ENCODE measurements at places on chromosomes 12 and 14.

GRCh38 chr12:78229591-78230101 lies 399.0 kb downstream of the NAV3 start:
- peak; percentile 28 for DNase-seq

GRCh38 chr14:41022932-41023331 lies 583.7 kb upstream of the LRFN5 start:
- DNase-seq, result no peak

- no peak for DNase-seq
These were observed 3.5 kb upstream of the FAM181A start for GRCh38 chr14:93923626-93924025.

GRCh38 chr12:82515652-82516051 lies 157.3 kb downstream of the METTL25 start:
- no peak for DNase-seq

DNA sequence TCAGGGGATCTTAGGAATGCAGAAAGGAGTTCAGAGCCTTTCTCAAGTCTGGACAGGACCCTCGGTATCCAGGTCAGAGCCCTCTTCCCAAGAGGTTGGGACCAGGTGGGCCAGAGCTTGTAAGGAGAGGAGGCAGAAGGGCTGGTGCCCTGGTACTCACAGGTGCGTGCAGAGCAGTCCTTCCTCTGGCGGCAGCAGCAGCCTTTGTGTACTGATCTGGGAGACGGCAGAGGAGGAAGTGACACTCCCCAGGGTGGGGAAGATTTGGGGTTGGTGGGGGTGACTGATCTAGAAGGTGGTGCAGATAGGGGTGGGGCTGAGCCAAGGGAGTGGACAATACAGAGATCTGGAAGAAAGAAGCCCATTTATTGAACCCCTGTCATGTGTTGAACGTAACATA lies at the start of gene ITGB7:
ITGB7 (minus strand) TSS at position 210 of the 400 bp plus-strand sequence. CDS start 6,808 bp downstream, outside the sequence.
- DNase-seq, result peak; percentile 73

GRCh38 chr14:21825149-21825743 lies 151.6 kb upstream of the OR4E1 start:
- DNase-seq, result peak; percentile 60

DNA sequence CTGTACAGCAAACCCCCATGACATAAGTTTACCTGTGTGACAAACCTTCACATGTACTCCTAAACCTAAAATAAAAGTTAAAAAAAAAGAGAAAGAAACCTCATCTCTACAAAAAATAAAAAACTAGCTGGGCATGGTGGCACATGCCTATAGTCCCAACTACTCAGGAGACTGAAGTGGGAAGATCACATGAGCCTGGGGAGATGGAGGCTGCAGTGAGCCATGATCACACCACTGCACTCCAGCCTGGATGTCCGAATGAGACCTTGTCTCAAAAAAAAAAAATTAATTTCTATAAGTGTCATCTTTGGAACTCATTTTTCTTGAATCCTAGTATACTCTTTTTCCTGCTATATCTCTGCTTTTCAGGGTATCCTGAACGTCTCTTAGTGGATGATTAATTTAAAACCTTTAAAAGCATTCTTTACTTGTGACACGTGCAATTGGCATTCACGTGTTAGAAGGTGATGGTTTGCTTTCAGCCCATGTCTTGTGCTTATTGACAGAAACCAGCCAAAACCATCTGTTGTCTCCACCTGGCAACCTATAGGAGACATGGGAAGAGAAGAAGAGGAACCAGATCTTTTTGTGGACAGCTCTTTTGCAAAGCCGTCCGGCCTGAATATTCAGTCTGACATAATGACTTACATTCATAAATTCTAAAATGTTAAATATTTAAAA lies 30.6 kb upstream of the PPFIBP1 start:
- no peak for DNase-seq

GRCh38 chr14:63510538-63510937 lies 32.6 kb downstream of the PPP2R5E start:
- no peak for DNase-seq

DNA sequence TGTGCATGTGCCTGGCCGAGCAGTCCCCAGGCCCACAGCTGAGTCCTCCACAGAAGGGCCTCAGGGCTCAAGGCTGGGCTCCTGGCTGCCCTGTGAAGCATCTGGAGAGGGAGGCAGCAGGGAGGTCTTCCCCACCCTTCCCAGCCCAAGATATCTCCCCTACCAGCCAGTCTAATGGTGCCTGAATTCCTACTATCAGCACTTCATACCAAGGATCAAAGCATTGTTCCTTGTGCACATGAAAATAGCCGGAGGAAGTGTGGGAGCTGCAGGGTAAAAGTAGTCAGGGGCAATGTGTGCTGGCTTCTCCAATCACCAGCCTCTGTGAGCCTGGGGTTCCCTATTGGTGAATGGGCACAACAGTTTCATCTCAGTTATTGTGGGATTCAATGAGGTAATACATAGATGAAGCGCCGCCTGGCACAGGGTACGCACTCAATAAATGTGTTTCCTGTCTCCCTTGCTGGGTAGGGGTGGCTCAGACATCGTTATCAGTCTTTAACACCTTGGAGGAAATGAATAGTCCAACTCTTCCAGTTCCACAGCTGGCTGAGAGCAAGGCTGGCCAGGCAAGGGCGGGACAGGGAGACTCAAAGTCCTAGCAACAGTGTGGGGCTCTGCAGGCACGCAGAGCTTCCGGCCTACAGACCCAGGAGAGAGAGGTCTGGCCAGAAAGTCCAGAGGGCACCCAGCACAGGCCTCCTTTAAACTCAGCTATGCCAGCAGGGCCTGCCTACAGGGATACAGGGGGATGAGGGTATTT lies 39.1 kb upstream of the PNMA1 start:
- peak; percentile 45 for DNase-seq

- DNase-seq, result no peak
These were observed 306.7 kb downstream of the NUAK1 start for GRCh38 chr12:105832021-105832420.

GRCh38 chr12:57235017-57235727 lies 5.7 kb downstream of the SHMT2 start:
- DNase-seq, result no peak

- no peak for DNase-seq
These were observed 86.9 kb downstream of the NTF3 start for GRCh38 chr12:5518584-5519365.

- DNase-seq, result no peak
These were observed 9.7 kb downstream of the MYH6 start for GRCh38 chr14:23398348-23398747.

DNA sequence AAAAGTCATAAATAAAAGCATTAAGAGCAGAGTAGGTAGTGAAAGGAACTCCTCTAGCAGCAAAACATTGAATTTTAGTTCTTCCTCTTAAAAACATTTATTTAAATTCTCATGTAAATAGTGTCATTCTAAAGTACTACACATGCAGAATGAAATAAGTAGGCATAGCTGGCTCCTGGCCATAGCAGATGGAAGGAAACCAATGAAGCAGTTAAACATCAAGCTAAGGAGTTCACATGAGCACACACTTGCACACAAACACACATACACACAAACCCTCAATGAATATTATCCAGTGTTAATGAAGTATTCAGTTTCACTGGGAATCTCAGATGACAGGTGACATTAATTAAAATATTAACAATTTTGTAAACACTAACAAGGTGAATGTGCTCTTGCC lies 69.3 kb downstream of the SLC35F4 start:
- DNase-seq, result no peak

GRCh38 chr12:6458281-6459003 lies 6.6 kb downstream of the TAPBPL start:
- no peak for DNase-seq

DNA sequence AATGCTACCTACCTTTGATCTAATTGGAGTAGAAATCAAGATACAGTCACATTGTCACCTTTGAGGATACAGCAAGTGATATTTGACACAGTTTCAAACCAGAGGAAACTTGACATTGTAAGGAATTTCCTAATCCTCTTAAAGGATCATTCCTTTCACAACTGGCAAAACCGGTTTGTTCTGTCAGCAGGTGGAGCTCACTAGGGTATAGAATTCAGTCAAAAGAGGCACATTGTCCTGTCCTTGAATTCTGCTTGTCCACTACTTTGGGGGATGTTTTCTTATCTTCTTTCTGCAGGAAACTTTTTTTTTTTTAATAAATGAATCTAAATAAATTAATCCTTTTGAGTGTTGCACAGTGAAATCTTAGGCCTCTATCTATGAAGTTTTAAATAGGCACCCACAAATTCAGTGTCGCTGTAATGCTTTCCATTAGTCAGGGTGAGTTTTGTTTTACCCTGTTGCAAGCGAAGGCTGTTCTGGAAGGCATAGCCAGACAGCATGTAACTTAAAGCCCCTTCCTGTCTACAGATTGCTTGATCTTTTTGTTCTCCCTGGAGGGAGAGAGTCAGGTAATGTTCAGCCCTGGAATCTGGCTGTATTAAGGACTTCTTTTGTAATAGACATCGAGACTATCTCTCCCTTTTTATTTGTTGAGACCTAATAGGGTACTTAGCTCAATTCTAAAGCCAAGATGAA lies 285.0 kb upstream of the RGS6 start:
- DNase-seq, result no peak

DNA sequence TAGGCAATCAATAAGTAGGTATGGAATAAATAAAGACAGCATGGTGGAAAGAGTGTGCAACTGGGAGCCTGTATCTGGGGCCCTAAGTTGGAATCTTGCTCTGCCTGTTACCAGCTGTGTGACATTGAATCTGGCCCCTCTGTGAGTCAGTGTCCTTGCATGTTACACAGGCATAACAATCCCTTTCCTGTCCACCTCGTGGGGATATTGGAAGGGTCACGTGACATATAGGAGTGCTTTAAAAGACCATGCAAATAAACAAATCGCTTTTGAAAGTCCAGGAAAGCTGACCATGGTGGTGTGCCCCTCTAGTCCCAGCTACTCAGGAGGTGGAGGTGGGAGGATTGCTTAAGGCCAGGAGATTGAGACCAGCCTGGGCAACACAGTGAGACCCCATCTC lies 51.1 kb upstream of the VRK1 start:
- DNase-seq, result no peak

DNA sequence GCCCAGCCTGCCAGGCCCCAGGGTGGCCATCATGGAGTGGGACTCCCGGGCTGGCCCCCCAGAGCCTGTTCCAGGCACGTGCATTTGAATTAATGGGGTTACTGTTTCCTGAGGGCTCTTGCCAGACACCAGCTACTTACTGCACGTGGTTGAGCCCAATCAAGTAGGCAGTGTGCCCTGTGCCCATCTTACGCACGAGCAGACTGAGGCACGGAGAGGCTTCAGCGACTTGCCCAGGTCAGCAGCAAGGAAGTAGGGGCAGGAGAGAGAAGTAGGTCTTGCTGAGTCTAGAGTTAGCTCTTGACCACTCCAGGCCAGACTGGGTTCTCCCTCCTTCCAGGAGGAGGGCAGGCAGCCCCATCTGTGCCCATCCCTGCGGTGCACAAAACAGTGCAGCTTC lies 67.7 kb downstream of the DIO3 start:
- no peak for DNase-seq

DNA sequence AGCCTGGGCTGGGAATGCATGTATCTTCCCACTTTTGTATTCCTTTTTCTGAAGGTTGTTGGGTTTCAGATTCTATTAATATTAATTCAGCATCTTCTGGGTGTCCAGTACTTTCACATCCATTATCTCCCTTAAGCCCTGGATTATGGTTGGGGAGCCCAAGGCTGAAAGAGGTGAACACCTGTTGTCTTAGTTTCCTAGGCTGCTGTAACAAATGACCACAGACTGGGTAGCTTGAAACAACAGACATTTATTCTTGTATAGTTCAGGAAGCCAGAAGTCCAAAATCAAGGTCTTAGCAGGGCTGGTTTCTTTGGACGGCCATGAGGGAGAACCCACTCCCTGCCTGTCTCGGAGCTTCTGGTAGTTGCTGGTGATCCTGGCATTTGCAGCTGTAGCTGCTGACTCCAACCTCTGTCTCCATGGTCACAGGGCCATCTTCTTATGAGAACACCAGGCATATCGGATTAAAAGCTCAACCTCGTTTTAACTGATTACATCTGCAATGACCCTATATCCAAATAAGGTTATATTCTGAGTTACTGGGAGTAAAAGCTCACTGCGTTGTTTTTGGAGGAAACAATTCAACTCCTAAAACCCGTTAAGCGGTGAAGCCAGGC lies 68.2 kb upstream of the CLMN start:
- no peak for DNase-seq

GRCh38 chr12:89417246-89417977 lies 65.1 kb upstream of the DUSP6 start:
- no peak for DNase-seq

- no peak for DNase-seq
These were observed 23.7 kb downstream of the PRPF40B start for GRCh38 chr12:49646871-49647654.

DNA sequence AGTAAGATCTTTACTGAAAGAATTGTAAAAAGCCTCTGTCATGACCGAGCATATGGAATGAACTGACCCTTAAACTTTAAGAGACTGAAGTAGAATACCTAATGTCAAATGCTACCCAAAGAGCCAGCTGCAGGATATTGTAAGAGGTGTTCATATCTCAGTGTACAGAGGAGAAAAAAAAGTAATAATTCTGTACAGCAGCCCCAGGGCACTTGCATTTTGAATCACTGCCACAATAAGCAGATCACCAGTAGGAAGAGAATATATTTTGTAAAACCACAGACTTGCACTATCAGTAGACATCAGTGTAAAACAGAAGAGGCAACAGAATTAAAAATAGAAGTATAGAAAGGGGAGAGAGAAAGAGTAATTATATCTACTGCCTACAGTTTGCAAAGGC lies 162.6 kb downstream of the PPFIA2 start:
- DNase-seq, result no peak

- DNase-seq, result no peak
These were observed 1.8 kb upstream of the CHST11 start for GRCh38 chr12:104454997-104455396.

DNA sequence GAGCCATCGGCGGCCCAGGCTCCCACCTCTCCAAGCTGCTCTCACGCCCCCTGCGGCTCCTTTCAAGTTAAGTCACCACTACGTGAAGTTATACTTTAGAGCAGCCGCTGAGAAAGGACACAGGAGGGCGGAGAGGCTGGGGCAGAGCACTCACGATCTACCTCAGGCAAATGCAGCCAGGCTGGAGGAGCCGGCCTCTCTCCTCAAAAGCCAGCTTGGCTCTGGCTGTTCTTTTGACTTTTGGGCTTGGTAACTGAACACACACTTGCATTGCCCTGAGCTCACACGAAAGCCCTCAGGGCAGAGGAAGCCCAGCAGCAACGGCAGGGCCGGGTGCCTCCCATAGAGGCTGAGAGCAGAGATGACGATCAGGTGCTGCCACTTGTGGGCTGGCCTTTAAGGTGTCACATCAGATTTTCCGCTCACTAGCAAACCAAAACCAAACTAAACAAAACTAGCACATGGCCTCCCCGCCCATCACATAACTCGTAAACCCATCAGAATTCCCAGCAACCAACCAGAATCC lies 75.2 kb downstream of the PITPNM2 start:
- peak; percentile 85 for DNase-seq

GRCh38 chr12:49054524-49054923 lies 6.1 kb downstream of the KMT2D start:
- DNase-seq, result no peak

GRCh38 chr12:114529966-114530365 lies 124.0 kb upstream of the TBX5 start:
- no peak for DNase-seq

GRCh38 chr14:29442696-29443095 lies 485.0 kb downstream of the PRKD1 start:
- no peak for DNase-seq

GRCh38 chr12:111267144-111267543 lies 101.8 kb downstream of the PHETA1 start:
- no peak for DNase-seq
